ENCODE measurements at places on chromosomes 11 and 22. TPM values are rescaled to one million over a fixed set of nuclear protein-coding genes. Genes with fewer than 3 reads are reported as not detected.

The ADORA2A gene
- 21.1 TPM for total RNA-seq

The MFNG gene
- 220 TPM for total RNA-seq

The OR5P2 gene
- total RNA-seq, result not detected

GRCh38 chr11:125020342-125020741 lies 42.8 kb upstream of the SLC37A2 start:
- H3K36me3 ChIP-seq, result no peaks in the 10 kb centered on the region
- no peak for DNase-seq
- no peaks in the 10 kb centered on the region for H3K27me3 ChIP-seq
- no peak overlapping the region for H3K27ac ChIP-seq
- H3K4me1 ChIP-seq, result no peaks in the 10 kb centered on the region

- DNase-seq, result no peak
- peaks cover 33% of the 10 kb centered on the region for H3K4me1 ChIP-seq
- no peak overlapping the region for H3K4me3 ChIP-seq
Measured at GRCh38 chr11:76773921-76774361, 9.2 kb upstream of the TSKU start.
